ENCODE measurements at places on chromosomes 6 and 20.

GRCh38 chr6:92507552-92507951, 911.8 kb downstream of the EPHA7 start:
- no peak for DNase-seq

GRCh38 chr6:69489970-69490369, 306.8 kb downstream of the LMBRD1 start:
- no peak for DNase-seq

DNA sequence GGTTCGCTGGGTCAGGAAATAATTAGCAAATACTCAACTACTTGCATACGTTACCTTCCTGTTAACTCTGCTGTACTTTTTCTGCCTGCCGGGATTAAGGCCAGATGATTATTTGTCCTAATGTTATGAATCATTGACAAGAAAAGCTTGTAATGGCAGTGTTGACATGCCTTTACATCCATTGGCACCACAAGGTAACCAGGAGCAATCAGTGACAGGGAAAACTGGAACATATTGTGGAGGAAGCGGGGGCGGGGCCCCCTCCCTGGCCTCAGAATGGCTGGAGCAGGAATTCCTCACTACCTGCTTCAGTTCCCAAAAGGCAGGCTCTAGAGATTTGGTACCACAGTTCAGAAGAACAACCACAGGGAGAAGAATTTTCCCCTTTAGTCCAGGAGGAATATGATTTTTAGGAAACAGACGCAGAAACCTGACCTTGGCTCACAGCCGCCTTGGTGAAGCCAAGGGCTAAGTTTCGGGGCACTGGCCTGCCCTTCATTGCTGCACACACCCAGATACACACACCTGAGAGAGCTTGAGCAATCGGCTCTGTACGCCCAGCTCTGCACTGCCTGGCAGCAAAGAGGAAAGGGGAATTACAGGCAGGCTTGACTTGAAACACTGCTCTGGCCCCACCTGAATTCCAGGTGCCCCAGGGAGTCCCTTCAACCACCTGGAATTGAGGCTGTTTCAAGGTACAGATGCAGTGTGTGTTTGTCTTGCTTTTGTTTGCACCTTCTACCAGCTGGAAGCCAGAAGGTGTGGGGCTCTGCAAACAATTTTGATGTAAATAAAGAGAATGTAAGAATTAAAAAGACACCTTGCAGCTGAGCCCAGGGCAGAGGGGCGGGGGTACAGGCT, 89.8 kb downstream of the MYB start:
- DNase-seq: no peak

GRCh38 chr6:88008831-88009231, 38.8 kb upstream of the SPACA1 start:
- DNase-seq: no peak

GRCh38 chr6:167491438-167492099, 166.7 kb downstream of the TTLL2 start:
- DNase-seq: no peak

DNA sequence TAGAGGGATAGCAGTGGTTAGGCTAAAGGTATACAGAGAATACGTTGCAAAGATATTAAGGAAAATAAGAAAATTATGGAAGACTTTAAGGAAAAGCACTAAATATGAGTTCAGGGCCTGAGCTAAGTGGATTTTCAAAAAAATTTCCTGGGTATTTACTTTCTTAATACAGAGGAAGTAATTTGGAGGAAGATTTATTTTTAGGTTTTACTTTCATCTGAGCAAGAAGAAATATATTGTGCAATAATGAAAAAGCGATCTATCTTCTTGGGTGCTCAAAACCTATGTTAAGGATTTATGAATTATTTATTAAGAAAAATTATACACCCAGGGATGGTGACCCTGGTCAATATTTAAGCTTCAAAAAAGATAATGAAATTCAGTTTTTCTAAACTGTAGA, 224.7 kb downstream of the PLCB1 start:
- no peak for DNase-seq

DNA sequence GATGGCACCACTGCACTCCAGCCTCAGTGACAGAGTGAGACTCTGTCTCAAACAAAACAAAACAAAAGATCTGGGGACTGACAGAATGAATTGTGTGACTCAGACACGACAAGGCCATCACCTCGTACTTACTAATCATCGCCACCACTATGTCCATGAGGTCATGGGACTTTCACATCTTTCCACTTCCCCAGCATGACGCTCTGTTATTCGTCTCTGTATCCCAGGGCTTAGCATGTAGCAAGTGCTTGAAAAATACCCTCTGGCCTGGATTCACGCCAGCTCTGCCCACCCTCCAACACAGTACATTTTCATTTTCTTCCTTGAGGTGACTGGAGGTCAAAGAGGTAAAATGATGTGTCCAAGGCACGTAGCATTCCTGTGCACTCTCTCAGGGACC, 27.8 kb downstream of the FGD2 start:
- DNase-seq: peak; percentile 29

- no peak for DNase-seq
Measured at GRCh38 chr6:12001004-12001705, 11.0 kb upstream of the HIVEP1 start.

DNA sequence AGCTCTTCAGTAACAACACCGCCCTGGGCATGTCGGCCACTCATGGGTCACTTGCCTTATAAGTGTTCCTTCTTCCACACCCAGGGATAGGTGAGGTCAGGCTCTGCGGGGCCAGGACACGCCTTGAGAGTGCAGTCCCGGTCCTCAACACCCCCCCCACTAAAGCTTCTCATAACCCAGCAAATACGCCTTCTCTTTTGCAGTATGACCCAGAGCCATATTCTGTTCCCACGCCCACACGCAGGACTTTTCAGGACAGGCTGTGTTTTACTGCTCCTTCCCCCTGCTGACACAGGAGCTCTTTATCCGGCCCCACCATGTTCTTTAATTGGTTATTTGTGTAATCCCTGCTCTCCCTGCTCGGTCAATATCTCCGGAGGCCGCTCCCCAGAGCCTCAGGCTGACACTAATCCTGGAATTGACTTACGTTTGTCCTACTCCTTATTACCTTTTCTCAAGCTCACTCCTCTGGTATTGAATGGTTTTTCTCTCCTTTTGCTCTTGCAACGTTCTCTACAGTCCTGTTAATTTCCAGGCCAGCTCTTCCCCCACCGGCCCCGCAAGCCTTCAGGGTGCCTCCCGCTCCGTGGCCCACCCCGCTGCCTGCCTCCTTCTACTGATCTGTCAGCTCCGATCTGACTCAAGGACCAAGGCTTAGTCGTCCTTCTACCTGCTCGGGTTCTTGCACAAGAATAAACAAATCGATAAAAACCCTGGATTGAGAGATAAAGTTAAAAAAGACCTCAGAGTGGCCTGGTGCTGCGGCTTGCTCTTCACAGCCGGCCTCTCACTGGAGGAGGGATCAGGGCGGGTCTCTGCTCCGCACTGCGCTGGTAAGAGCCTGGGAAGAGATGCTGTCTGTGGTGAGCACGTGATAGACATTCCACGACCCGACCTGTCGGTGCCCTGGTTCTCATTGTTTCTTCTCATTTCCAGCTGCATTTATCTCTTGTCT, 357.5 kb downstream of the ZFAND3 start:
- no peak for DNase-seq

DNA sequence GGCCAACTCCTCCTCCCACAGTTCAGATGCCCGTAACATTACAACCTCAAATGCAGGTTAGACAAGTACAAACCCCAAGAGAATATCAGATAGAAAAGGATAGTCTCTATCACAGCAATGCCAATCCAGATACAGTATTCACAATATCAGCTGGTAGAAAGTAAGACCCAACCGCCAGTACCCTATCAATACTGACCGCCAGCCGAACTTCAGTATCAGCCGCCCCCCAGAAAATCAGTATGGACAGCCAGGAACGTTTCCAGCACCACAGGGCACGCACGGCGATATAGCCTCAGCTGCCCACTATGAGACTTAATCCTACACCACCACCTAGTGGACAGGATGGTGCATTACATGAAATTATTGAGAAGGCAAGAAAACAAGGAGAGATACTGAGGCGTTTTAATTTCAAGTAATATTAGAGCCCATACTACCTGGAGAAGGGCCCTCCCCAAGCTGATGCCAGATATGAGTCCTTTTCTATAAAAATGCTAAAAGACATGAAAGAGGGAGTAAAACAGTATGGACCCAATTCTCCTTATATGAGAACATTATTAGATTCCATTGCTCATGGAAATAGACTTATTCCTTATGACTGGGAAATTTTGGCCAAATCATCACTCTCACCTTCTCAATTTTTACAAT, 17.6 kb upstream of the EIF2S2 start:
- peak; percentile 77 for DNase-seq

- DNase-seq: no peak
Measured at GRCh38 chr20:62935204-62935967, 2.6 kb upstream of the GID8 start.

GRCh38 chr6:46103441-46104115, 26.2 kb upstream of the ENPP4 start:
- DNase-seq: no peak

DNA sequence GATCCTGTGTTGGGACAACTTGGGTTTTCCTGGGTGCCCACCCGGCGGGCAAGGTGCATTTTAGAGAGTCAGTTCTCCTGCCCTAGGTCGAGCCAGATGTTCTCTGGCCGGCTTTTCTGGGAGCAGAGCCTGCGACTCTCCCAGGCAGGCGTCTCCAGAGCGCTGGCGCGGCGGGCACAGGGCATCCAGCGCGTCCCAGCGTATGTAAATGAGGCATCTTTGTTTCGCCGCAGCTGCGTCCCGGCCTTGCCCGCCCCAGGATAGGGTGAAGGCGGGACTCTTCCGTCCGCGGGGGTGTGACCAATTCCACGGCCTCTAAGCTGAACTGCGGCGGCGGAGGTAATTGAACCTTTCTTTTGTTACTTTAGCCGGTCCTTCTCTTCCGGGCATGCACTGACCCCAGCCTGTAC, 9.1 kb downstream of the GRIK2 start:
- DNase-seq: peak; percentile 4

DNA sequence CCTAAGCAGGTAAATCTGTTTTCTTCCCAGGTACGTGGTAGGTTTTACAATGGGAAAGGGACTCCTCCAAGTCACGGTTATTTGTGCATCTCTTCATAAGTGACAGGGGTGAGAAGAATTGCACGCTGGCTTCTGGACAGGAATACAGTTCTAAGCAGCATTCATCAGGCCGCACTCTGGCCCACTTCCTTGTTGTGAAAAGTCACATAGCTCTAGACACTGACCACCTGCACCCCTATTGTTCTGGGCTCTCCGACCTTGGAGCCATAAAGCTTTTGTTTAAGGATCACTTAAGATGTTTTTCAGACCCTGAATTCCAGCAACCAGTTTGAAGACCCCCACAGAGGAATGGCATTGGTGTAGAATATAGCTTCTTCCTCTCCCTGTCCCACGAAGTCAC, 31.4 kb downstream of the RAMACL start:
- DNase-seq: no peak

- DNase-seq: no peak
Measured at GRCh38 chr20:3454831-3455230, 16.0 kb upstream of the ATRN start.

GRCh38 chr6:27668442-27669294, 195.8 kb upstream of the ZNF184 start:
- peak; percentile 76 for DNase-seq

- no peak for DNase-seq
Measured at GRCh38 chr20:3652221-3652620, 11.0 kb downstream of the GFRA4 start.

DNA sequence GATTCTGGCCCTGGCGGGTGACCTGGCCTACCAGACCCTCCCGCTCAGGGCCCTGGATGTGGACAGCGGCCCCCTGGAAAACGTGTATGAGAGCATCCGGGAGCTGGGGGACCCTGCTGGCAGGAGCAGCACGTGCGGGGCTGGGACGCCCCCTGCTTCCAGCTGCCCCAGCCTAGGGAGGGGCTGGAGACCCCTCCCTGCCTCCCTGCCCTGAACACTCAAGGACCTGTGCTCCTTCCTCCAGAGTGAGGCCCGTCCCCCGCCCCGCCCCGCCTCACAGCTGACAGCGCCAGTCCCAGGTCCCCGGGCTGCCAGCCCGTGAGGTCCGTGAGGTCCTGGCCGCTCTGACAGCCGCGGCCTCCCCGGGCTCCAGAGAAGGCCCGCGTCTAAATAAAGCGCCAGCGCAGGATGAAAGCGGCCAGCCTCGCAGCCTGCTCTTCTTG, 868 bp upstream of the SLC2A4RG start:
- no peak for DNase-seq

DNA sequence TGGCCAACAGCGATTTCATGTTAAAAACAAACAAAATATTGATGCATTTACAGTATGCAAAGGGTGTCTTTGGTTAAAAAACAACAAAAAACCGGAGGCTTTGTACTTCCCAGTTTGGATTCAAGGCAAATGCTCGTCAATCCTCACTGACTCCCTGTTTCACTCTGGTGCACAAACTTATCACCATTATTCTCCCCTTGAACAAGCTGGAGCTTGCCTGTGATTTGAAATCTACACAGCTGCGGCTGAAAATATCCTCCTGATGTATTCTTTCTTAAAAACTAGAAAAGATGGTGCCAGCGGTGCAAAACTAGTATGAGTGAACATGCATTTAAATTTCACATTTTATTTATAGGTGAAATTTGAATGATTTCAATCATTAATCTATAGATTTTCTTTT, 3.3 kb downstream of the PERP start:
- DNase-seq: no peak

GRCh38 chr6:106146852-106147351, 60.8 kb downstream of the PRDM1 start:
- DNase-seq: peak; percentile 29

- no peak for DNase-seq
Measured at GRCh38 chr6:32190911-32191677, 1.1 kb upstream of the PBX2 start.

DNA sequence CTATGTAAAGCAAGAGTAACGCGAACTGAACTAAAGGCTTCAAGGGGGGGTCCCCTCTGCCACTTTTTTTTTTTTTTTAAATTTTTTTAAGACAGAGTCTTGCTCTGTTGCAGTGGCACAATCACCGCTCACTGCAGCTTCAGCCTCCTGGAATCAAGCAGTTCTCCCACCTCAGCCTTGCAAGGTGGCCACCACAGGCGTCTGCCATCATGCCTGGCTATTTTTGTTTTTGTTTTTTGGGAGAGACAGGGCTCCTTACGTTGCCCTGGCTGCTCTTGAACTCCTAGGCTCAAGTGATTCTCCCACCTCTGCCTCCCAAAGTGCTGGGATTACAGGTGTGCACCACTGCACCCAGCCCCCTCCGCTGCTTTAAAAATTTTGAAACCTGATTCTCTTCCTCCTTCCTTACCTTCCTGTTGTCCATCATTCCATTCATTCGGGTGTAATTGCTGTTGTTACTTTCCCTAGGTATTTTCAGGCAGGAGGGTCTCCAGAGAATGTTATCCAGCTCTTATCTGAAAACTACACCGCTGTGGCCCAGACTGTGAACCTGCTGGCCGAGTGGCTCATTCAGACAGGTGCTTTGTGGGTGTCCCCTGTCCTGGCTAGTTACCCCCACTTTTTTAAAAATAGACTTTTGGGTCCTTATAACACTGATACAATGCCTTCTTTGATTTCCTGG, 5.4 kb downstream of the NELFCD start:
- DNase-seq: no peak

DNA sequence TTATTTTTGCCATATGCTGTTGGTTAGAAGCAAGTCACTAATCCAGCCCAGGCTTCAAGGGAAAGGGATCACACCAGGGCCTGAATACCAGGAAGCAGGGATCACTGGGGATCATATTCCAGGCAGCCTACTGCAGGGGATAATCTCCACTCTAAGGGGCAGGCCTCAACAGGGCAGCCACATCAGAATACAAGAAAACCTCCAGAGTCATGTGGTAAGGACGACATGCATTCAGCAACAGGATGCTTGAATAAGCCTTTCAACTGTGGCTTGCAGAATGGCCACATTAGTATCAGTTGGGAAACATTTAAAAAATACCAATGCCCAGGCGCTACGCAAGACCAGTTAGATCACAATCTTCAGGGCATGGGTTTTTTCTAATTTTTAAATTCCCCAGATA, 109.1 kb downstream of the LY86 start:
- DNase-seq: no peak

GRCh38 chr6:3159805-3160781, 2.7 kb upstream of the TUBB2A start:
- DNase-seq: no peak
